CD4-positive, alpha-beta T cell treated with Interferon alpha-2 for 1 hour (primary cell): ENCODE measurements at places on chromosomes 5 and 9.

DNA sequence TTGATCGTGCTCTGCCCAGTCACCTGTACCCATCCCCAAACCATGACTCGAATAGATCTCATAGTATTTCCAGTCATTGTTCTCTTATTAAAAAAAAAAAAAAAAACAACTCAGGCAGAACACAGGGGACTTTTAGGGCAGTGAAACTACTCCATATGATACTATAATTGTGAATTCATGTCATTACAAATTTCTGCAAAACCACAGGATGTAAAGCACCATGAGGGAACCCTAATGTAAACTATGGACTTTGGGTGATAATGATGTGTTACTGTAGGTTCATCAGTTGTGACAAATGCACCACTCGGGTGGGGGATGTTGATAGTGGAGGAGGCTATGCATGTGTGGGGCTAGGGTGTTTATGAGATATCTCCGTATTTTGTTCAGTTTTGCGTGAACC lies 133.8 kb downstream of the RAB3C start:
- DNase-seq: no peak

- DNase-seq: no peak
Measured at GRCh38 chr5:11733185-11733839, 170.9 kb downstream of the CTNND2 start.

- DNase-seq: no peak
Measured at GRCh38 chr5:148372166-148372725, 11.5 kb upstream of the FBXO38 start.

DNA sequence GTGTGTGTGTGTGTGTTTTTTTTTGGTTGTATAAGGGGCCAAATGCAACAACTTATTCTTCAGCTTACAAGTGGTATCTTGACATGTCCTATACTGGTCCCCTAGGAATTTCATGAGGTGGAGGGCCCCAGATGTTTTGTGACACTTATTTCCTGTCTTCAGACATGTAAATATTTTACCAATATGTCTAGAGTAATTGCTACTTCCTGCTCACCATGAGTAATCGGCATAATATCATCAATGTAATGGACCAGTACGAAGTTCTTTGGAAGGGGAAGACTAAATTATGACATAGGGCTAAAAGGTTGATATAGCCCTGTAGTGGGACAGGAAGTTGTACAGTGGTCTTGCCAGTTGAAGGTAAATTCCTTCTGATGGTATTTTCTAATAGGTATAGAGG lies 3.7 kb upstream of the OTULIN start:
- no peak for DNase-seq

- DNase-seq: no peak
Measured at GRCh38 chr5:101942321-101942882, 353.7 kb downstream of the SLCO4C1 start.

- DNase-seq: no peak
Measured at GRCh38 chr9:87610200-87611155, 112.8 kb downstream of the DAPK1 start.

DNA sequence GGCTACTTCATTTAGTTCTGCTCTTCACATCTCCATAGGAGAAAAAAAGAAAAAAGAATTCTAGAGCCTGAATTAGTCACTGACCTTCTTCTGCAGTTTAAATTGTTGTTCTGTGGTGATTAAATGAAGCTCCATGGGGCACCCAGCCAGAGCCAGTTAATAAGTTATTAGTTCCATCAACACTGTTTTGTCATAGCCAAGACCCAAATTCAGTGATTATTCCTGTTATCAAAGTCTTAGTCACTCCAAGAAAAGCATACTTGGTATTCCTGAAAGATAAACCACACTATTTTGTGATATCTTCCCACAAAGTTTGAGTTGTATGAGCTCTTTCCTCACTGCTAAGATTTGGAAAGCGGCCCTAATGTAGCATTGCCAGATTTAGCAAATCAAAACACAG lies 134.8 kb upstream of the RGMB start:
- DNase-seq: no peak

DNA sequence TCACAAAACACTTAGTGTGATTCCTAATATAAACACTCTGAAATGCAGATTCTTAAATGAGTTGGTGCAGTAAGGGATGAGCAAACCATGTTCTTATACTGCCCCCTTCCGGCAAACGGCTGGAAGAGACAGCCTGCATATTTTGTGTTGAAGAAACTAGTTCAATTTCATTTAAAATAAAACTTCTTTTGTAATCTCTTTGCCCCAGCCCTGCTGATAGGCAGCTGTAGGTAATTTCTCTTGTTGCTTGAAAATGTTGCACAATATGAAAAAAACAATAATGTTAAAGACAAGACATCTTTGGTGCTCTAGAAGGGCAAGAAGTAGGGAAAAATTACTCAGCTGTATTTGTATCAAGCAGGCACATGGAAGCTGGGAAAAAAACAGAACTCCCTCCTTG lies 89.7 kb upstream of the CCNG1 start:
- DNase-seq: peak; percentile 38

GRCh38 chr9:124077915-124078572 lies 66.5 kb downstream of the LHX2 start:
- DNase-seq: no peak

DNA sequence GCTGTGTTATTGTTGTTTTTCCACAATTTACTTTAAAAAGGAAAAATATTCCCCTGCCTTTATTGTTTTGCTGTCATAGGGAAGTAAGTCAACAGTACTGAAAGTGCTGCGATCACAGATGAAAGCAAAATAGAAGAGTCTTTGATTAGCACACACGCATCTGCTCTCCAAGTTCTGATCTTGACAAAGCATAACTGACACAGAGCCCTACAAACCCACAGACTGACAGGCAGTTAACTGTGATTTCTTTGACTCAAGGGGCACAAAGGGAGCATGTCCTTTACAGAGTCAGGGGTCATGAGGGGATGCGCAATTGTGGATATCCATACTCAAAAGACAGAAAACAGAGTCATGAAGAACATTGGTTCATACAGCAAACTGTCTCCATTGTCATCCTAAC lies 123.7 kb downstream of the SNCAIP start:
- DNase-seq: no peak

- no peak for DNase-seq
Measured at GRCh38 chr9:130313103-130313858, 47.7 kb downstream of the HMCN2 start.

- peak; percentile 42 for DNase-seq
Measured at GRCh38 chr5:148457183-148457620, 73.4 kb downstream of the FBXO38 start.

- no peak for DNase-seq
Measured at GRCh38 chr5:163506095-163506457, 657 bp downstream of the MAT2B start.
